ENCODE measurements at places on chromosomes 11 and 22.

- DNase-seq = no peak
These were observed 18.9 kb upstream of the GAL start for GRCh38 chr11:68665436-68665835.

DNA sequence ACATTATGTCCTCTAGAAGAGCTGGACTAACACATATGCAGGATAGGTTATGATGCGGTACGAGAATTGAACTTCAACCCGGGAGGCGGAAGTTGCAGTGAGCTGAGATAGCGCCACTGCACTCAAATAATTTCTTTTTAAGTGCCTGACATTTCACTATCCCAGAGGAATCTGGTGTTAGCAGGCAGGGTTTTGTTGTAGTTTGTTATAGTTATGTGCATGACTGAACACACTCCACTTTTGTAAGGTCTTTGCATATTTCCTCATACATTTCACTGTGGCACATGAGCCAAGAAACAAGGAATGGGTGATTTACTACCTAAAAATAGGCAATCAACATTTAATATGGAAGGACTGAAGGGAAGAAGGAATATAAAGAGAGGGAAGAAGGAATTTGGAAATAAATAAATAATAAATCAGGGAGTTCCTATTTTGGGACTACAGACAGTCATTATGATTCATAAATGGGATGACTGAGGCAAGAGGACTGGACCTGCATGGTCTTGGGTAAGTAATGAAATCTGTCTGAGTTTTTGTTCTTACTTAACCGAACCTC lies 8.7 kb upstream of the HIPK3 start:
- peak; percentile 76 for DNase-seq

GRCh38 chr22:36117053-36117554 lies 43.5 kb downstream of the APOL3 start:
- DNase-seq = no peak

GRCh38 chr11:61747967-61748285 lies 4.5 kb upstream of the MYRF start:
- no peak for DNase-seq

DNA sequence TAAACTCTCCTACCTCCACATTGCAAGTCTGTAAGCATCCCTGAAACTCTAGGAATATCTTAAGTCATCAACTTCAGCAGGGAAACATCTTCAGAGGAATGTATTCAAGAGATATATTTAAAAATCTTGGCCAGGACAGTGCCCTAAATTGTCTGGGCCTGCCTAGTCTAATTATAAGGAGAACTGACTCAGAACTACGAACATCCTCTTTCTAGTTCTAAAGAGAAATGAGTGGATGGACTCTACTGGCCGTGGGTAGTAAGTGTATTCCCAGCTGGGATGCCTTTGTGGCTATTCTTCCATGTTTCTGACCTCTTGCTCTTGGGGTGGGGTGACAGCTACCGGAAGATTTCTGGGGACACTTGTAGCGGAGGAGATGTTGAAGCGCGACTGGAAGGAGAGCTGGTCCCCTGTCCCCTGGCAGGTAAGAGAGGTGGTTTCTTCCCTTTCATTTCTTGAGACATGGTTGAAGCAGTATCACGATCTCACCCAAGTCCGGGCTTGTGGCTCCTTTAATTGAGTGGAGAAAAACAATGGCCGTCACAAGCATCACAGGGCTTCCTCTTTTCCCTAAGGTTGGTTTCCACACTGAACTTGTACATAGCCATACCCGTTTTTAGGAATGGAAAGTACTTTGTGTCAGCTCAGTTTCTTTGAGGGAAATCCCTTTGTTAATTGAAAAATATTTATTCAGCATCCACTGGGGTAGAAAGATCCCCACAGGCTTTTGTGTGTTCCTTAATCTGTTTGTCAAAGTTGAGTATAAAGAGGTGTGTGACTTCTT lies 97.7 kb upstream of the SORL1-AS1 start:
- DNase-seq = no peak

- no peak for DNase-seq
These were observed 3.2 kb downstream of the FUT4 start for GRCh38 chr11:94546886-94547285.

DNA sequence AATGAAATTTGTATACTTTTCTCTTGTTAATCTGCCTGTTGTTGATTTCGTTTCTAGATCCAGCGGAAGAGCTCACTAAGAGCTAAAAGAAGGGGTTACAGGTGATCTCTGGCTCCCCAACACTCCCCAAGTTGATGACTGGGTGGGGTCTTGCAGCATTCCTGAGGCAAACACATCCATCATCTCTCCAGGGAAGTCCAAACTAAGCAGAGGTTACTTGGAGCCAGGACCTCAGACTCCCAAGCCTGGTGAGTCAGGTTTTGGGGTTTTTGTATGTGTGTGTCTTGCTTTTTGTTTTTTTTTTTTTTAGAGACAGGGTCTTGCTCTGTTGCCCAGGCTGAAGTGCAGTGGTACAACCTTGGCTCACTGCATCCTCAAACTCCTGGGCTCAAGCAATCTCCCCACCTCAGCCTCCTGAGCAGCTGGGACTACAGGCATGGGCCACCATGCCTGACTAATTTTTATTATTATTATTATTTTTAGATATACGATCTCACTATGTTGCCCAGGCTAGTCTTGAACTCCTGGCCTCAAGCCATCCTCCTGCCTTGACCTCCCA lies 11.5 kb upstream of the RPS3 start:
- no peak for DNase-seq

- DNase-seq = no peak
These were observed 54.3 kb downstream of the SWAP70 start for GRCh38 chr11:9718147-9718546.

- DNase-seq = no peak
These were observed 23.6 kb downstream of the PAMR1 start for GRCh38 chr11:35501776-35502175.

DNA sequence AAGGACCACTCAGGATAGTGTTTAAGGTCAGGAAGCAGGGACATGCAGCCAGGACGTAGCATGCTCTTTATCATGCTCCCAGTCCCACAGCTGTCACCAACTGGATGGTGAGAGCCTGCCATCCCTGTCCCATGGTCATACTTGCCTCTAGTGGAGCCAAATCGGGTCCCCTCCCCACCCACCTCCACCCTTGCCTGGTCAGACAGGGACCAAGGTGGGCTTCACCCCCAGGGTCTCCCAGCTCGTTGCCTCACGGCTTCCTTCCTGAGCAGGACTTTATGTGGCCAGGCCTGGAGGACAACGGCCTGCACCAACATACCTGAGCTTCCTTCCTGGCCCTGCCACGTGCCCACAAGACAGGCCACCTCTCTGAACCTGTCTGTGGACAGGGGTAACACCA lies 19.8 kb downstream of the A4GALT start:
- no peak for DNase-seq

- peak; percentile 11 for DNase-seq
These were observed 3.2 kb downstream of the SEZ6L start for GRCh38 chr22:26172389-26172990.

Measured in hepatic stellate cell (primary cell).